Stomach (tissue), 19 donors: ENCODE measurements at places on chromosomes 2 and 18. TPM values are rescaled to one million over a fixed set of nuclear protein-coding genes. Genes with fewer than 3 reads are reported as not detected.

The CABLES1 gene
- 16.7 TPM for total RNA-seq

- peaks cover 50% of the 10 kb centered on the region for H3K27me3 ChIP-seq
- H3K4me3 ChIP-seq, result no peak overlapping the region
- no peak overlapping the region for H3K27ac ChIP-seq
Observed at GRCh38 chr18:47248604-47249313, 2.7 kb downstream of the SKOR2 start.

The CGREF1 gene
- total RNA-seq, result not detected

DNA sequence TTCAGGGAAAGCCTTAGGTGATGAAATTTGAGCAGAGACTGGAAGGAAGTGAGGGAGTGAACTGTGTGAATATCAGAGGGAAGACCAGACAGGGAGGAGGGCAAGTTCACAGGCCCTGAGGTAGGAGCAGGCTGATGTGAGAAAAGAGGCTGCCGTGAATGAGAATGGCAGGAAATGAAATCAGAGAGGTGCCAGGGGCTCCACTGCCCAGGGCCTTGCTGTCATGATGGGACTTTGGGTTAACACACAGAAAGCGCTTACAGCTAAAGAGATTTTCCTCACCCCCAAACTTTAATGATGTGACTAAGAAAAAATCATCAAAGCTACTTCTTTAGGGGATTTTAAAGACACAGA, 53.8 kb downstream of the MARCHF4 start:
- no peak for DNase-seq
- no peaks in the 10 kb centered on the region for H3K4me1 ChIP-seq
- no peak overlapping the region for H3K4me3 ChIP-seq
- no peaks in the 10 kb centered on the region for H3K36me3 ChIP-seq

DNA sequence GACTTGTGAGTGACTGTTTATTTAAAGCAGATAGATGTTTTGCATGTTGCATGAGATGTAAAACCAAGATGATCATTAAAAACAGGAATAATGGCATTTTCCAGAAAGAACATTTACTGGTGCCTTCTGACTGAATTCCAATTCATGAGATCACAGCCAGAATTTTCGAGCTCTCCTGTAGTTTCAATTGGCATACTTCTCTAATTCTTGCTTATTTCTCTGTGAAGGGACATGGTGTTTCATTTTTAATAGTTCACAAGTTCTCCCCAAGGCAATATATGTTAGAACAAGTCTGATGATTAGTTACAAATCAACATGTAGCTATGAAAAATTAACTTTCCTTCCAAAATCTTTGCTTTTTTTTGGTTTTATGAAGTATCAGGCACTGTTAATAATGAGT, 105.7 kb downstream of the PDE1A start:
- no peaks in the 10 kb centered on the region for H3K4me1 ChIP-seq
- no peak overlapping the region for H3K4me3 ChIP-seq
- no peak overlapping the region for H3K27ac ChIP-seq
- no peak for DNase-seq

- no peak for DNase-seq
- H3K36me3 ChIP-seq, result no peaks in the 10 kb centered on the region
- H3K27ac ChIP-seq, result no peak overlapping the region
- H3K27me3 ChIP-seq, result no peaks in the 10 kb centered on the region
- no peak overlapping the region for H3K4me3 ChIP-seq
- no peaks in the 10 kb centered on the region for H3K4me1 ChIP-seq
Observed at GRCh38 chr2:17298453-17298852, 219.8 kb downstream of the RAD51AP2 start.

- no peak overlapping the region for H3K4me3 ChIP-seq
- no peaks in the 10 kb centered on the region for H3K4me1 ChIP-seq
- H3K36me3 ChIP-seq, result no peaks in the 10 kb centered on the region
- no peak overlapping the region for H3K27ac ChIP-seq
- H3K27me3 ChIP-seq, result no peaks in the 10 kb centered on the region
Observed at GRCh38 chr2:31859959-31860358, 150.8 kb downstream of the MEMO1 start.

DNA sequence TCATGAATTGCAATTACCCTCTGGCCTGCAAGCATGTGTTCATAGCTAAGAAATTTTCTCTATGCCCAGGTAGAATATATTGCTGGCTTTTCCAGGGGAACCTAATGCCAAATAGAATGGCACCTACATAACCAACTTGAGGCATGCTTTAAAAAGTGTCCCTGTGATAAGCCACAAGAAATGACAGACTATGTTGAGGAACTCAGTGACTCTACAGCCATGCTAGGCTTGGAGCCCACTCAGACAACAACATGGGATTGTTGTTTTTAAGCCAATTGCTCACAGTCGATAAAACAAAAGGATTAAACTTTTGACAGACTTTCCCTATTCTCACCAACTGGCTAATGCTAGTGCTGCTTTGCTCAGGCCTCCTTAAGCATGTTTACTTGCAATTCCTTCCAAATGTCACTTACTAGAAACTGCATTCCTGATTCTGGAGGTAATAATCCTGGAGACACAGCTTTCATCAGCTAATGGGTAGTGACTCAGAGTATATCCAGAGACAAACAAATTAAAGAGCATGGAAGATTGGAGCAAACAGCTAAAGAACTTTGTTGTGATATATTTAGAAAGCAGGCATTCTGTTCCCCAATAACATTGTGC, 249.0 kb downstream of the SLC8A1 start:
- H3K27ac ChIP-seq, result peak overlapping the region; percentile 40
- H3K4me1 ChIP-seq, result peaks cover 7% of the 10 kb centered on the region
- DNase-seq, result peak; percentile 26
- H3K4me3 ChIP-seq, result no peak overlapping the region
- no peaks in the 10 kb centered on the region for H3K36me3 ChIP-seq

DNA sequence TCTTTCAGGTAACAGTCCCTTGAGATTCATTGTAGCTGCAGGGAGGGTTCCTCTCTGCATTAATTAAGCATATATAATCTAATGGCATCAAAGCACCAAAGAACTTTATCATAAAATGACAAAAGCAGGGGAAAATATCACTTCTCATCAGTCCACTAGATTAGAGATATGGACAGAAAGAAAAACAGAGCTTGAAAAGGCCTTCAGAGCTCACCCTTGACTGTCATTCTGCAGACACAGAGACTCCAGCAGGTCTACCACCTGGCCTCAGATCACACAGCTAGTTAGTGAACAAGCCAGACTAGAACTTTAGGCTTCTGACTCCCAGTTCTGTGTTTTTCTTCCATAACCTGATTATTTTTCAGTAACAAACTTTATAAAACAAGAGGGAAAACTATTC, 88.5 kb downstream of the FIGN start:
- no peak for DNase-seq
- no peak overlapping the region for H3K4me3 ChIP-seq
- H3K4me1 ChIP-seq, result no peaks in the 10 kb centered on the region
- H3K27ac ChIP-seq, result no peak overlapping the region
- H3K36me3 ChIP-seq, result no peaks in the 10 kb centered on the region

- H3K4me3 ChIP-seq, result no peak overlapping the region
- no peaks in the 10 kb centered on the region for H3K4me1 ChIP-seq
- no peaks in the 10 kb centered on the region for H3K36me3 ChIP-seq
- no peak overlapping the region for H3K27ac ChIP-seq
- H3K27me3 ChIP-seq, result no peaks in the 10 kb centered on the region
Observed at GRCh38 chr2:17095340-17095739, 422.9 kb downstream of the RAD51AP2 start.

GRCh38 chr2:84805250-84805958, 75.5 kb downstream of the TRABD2A start:
- H3K4me3 ChIP-seq, result no peak overlapping the region
- no peak overlapping the region for H3K27ac ChIP-seq
- DNase-seq, result no peak
- no peaks in the 10 kb centered on the region for H3K27me3 ChIP-seq

DNA sequence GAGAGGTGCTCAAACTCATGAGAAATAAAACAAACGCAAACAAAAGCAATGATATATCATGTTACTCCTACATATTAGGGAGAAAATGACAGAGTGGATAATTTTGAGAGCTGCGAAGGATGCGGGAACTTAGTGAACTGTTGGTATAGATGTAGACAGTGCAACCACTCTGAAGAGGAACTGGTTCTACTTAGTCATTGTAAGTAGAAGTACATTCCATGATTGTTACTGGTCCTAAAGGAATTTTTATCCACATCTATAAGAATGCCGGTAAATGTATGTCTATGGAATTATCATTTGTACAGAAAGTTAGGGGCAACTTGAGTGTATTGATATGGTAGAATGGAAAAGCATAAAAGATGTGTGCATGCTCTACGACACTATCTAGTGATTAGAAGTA, 1238.4 kb downstream of the LRP1B start:
- H3K27me3 ChIP-seq, result no peaks in the 10 kb centered on the region
- H3K4me3 ChIP-seq, result no peak overlapping the region
- H3K36me3 ChIP-seq, result no peaks in the 10 kb centered on the region
- DNase-seq, result no peak

DNA sequence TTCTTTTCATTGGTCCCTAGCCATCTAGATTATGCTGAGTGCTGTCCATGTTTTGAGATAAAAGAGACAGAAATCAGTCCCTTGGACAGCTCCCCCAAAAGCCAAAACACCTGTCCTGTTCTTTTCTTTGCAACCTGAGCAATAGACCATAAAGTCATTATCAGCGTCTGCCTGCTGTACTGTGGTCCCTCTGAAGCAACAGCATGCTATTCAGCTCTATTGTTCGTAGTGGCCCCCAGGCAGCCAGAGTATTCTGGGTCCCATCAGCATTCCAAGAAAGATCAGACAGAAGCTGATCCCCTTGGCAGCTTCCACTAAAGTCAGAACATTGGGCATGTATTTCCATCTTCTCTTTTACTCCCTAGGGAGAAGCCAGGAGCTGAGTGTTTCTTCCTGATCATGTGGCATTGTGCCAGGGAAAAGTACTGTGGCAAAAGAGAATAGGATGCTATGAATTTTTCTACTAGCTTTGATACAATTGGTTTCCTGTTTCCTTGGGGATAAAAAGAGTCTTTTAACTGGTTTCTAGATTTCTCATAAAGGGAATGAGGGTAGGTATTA, 33.6 kb upstream of the ZSWIM2 start:
- H3K27me3 ChIP-seq, result no peaks in the 10 kb centered on the region
- H3K27ac ChIP-seq, result no peak overlapping the region
- no peaks in the 10 kb centered on the region for H3K36me3 ChIP-seq
- no peak overlapping the region for H3K4me3 ChIP-seq
- DNase-seq, result no peak
- no peaks in the 10 kb centered on the region for H3K4me1 ChIP-seq

DNA sequence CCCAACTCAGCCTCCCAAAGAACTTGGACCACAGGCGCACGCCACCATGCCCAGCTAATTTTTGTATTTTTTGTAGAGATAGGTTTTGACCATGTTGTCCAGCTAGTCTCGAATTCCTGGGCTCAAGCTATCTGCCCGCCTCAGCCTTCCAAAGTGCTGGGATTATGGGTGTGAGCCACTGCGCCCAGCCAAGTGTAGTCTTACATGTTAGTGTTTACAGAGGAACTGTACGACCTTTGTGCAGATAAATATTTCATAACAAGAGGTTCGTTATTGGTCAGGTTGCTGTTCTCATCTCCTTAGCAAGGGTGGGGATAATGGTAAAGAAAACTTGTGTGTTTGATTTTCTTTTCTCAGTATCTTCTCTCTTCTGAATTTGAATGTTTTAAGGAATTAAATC, 46.5 kb downstream of the RALBP1 start:
- peaks cover 61% of the 10 kb centered on the region for H3K36me3 ChIP-seq
- H3K4me3 ChIP-seq, result no peak overlapping the region
- no peak overlapping the region for H3K27ac ChIP-seq
- no peak for DNase-seq

- H3K4me1 ChIP-seq, result no peaks in the 10 kb centered on the region
- no peak overlapping the region for H3K4me3 ChIP-seq
- H3K27me3 ChIP-seq, result no peaks in the 10 kb centered on the region
- H3K27ac ChIP-seq, result no peak overlapping the region
Observed at GRCh38 chr2:234488913-234489451, 7.9 kb downstream of the ARL4C start.

DNA sequence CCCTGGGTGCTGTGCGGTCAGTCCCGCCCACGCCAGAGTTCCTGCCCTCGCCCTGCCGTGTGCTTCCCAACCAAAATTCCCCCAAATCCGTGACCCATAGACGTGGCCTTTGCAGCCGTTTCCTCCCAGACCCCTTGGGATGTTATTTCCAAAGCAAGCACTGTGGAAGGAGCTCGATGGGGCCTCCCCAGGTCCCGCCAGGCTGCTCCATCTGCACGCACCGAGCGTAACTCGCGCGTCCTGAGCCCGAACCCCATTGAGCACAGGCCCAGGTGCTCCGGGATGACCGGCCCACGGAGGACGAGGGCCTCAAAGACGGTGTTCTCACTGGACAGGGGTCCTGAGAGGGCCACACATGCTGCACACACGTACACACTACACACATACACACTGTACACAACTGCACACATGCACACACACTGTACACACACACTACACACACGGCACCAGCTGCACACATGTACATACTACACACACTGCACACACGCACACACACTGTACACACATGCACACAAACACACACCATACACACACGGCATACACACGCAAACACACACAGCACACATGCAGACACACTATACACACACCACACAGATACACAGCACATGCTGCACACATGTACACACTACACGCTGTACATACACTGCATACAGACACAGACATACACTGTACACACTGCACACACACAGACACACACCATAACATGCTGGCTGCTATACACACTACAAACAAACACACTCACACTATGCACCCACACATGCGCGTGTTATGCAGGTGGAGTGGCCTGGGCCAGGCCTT, 431.2 kb upstream of the SALL3 start:
- no peak overlapping the region for H3K27ac ChIP-seq
- no peak for DNase-seq
- no peak overlapping the region for H3K4me3 ChIP-seq
- no peaks in the 10 kb centered on the region for H3K4me1 ChIP-seq
- H3K36me3 ChIP-seq, result no peaks in the 10 kb centered on the region

GRCh38 chr2:238362626-238363025, 42.3 kb downstream of the TRAF3IP1 start:
- H3K36me3 ChIP-seq, result peaks cover 41% of the 10 kb centered on the region
- no peak overlapping the region for H3K27ac ChIP-seq
- no peaks in the 10 kb centered on the region for H3K27me3 ChIP-seq
- DNase-seq, result no peak
- H3K4me3 ChIP-seq, result no peak overlapping the region
- no peaks in the 10 kb centered on the region for H3K4me1 ChIP-seq

GRCh38 chr2:70560442-70560841, 6.8 kb upstream of the TGFA start:
- no peaks in the 10 kb centered on the region for H3K4me1 ChIP-seq
- no peak overlapping the region for H3K4me3 ChIP-seq
- no peak for DNase-seq
- H3K27me3 ChIP-seq, result no peaks in the 10 kb centered on the region
- H3K36me3 ChIP-seq, result no peaks in the 10 kb centered on the region

The PRSS56 gene
- total RNA-seq, result not detected

The THSD7B gene
- 4.4 TPM for total RNA-seq

The FAM237A gene
- not detected for total RNA-seq

The KCNK3 gene
- total RNA-seq, result 2.0 TPM

GRCh38 chr2:159053161-159054031, 85.0 kb downstream of the TANC1 start:
- H3K4me3 ChIP-seq, result no peak overlapping the region
- H3K27me3 ChIP-seq, result no peaks in the 10 kb centered on the region
- H3K36me3 ChIP-seq, result no peaks in the 10 kb centered on the region
- H3K4me1 ChIP-seq, result peaks cover 46% of the 10 kb centered on the region
- peak; percentile 79 for DNase-seq
